ENCODE measurements at places on chromosomes 2 and 18.

GRCh38 chr2:241199286-241199685 is 10.8 kb downstream of the ANO7 start:
- no peak for DNase-seq

GRCh38 chr2:100276716-100277115 is 45.6 kb downstream of the LONRF2 start:
- no peak for DNase-seq

- no peak for DNase-seq
Measured at GRCh38 chr2:200376513-200377354, 70.2 kb downstream of the SPATS2L start.

- peak; percentile 82 for DNase-seq
Measured at GRCh38 chr2:232350804-232351685, 27.5 kb upstream of the ALPP start.

GRCh38 chr2:163652751-163653150 is 83.1 kb downstream of the FIGN start:
- no peak for DNase-seq

DNA sequence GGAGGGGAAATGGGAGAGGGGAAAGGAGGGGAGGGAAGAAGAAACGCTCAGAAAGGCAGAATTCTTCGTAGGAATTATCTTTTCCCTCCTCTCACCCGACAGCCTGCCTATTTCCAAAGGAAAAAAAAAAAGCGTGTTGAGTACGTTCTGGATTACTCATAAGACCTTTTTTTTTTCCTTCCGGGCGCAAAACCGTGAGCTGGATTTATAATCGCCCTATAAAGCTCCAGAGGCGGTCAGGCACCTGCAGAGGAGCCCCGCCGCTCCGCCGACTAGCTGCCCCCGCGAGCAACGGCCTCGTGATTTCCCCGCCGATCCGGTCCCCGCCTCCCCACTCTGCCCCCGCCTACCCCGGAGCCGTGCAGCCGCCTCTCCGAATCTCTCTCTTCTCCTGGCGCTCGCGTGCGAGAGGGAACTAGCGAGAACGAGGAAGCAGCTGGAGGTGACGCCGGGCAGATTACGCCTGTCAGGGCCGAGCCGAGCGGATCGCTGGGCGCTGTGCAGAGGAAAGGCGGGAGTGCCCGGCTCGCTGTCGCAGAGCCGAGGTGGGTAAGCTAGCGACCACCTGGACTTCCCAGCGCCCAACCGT is at the start of gene GAD1:
Gene GAD1, plus strand, starts transcription at position 384 of the 589 bp plus-strand sequence. CDS start 1,705 bp downstream, outside the sequence.
- DNase-seq: peak; percentile 81

GRCh38 chr2:161384864-161385263 is 31.2 kb upstream of the TBR1 start:
- DNase-seq: no peak

GRCh38 chr2:108956375-108956774 is 32.6 kb downstream of the EDAR start:
- DNase-seq: no peak

DNA sequence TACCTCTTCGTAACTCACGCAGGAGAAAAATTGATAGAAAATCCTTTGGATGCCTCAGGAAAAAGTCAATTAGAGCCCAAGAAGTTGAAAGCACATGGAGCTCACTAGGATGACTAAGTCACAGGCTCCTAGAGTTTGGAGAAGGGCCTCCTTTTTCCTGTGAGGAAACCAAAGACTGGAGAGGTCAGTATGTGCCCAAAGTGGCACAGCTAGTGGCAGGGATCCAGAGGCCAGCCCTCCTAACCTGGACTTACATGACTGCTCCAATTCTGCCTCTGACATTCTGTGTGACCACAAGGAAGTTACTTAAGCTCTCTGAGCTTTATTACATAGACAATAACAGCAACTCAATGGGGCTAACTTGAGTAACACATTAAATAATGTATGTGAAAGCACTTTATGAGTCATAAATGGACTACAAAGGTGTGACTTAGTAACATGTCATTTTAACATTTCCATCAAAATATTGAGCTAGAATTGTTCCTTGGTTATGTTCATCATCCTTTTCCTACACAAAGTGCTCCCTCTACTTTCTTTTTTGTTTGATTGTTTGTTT is 91.6 kb downstream of the DHRS9 start:
- DNase-seq: no peak

DNA sequence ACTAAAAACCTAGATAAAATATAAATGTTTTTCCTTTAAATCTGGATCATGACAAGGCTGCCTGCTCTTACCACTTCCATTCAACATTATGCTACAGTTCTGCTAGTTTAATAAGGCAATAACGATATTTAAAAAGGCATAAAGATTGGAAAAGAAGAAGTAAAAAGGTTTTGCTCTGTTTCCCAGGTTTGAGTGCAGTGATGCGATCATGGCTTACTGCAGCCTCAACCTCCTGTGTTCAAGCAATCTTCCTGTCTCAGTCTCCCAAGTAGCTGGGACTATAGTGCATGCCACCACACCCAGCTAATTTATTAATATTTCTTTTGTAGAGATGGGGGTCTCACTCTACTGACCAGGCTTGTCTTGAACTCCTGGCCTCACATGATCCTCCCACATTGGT is 40.8 kb downstream of the PROKR1 start:
- DNase-seq: no peak

DNA sequence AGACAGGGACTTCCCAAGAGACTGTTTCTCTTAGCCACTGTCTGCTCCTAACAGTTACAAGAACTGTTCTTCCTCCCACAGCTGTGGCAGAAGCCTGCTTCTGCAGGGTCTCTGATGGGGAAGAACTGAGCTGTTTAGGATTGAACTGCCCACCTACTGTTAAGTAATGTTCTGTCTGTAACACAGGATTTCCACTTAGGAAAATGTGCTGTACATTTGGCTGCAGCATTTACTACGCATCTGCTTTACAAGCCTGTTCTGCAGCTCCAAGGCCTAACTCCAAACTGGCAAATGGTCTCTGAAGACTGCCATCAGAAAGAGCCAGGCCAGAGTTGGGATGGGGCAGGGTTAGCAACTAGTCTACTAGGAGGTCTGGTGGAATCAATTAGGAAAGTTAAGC is 87.8 kb upstream of the UPP2 start:
- DNase-seq: no peak

DNA sequence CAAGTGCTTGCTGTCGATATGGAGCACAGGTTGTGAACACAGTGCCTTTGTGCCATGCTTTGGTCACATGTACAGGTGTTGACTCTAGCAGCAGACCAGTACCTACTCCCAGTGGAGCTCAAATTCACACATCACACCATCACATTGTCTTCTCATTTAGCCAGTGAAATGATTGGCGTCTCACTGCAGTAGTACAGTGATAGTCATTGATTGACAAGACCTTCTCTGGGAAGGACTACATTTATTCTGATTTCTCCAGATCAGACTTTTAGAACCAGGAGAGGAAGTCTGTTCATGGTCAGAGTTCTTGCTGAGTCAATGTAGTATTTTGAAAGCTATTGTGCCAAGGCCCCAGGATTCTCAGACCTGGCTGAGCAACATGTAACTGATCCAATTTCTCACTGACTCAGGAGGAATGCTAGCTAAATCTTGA is 75.2 kb downstream of the FMNL2 start:
- no peak for DNase-seq

DNA sequence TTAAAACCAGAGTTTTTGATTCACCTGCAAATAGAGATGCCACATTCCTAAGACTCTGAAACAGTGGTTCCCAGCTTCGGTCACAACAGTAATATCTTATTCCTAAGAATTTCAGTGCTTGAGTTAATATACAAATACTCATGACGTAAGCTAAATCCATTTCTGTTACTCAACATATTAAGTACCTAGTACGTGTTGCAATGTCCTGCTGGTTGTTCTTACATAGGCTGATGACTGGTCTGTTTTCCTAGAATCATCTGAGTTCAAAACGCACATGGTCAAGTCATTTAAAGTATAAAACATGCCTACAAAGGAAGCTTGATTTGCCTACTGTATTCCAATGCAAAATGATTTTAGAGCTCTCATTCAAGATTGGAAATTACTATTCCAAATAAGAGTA is 7.2 kb downstream of the NCL start:
- DNase-seq: no peak

- DNase-seq: no peak
Measured at GRCh38 chr2:10239561-10239967, 63.1 kb upstream of the HPCAL1 start.

DNA sequence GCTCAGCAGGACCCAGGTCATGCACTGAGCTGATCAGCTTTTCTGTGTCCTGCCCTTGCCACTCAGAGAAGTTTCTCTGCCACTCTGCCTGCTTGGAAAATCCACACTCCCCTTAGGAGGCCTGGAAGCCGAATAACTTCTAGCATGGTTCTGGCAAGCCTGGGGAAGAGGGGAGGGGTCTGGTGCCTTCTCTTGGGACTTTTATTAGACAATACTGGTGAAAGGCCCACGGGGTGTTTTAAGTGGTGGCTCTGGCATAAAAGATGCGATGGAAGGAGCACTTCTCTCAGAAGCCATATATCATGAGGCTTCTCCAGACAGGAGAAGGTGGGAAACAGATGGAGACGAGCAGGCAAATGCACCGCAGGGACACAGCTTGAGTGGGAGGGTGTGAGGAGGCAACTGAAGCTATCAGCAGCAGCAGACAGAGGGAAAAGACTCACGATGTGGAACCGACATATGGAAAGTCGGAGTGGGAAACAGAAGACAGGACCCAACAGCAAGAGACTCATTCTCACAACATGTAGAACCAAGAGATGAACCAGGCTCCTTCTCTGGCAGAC is 141.8 kb upstream of the CTNNA2 start:
- DNase-seq: peak; percentile 38

GRCh38 chr2:120305296-120305695 is 40.6 kb upstream of the INHBB start:
- no peak for DNase-seq

- DNase-seq: no peak
Measured at GRCh38 chr2:200767111-200767885, 44.4 kb upstream of the BZW1 start.

DNA sequence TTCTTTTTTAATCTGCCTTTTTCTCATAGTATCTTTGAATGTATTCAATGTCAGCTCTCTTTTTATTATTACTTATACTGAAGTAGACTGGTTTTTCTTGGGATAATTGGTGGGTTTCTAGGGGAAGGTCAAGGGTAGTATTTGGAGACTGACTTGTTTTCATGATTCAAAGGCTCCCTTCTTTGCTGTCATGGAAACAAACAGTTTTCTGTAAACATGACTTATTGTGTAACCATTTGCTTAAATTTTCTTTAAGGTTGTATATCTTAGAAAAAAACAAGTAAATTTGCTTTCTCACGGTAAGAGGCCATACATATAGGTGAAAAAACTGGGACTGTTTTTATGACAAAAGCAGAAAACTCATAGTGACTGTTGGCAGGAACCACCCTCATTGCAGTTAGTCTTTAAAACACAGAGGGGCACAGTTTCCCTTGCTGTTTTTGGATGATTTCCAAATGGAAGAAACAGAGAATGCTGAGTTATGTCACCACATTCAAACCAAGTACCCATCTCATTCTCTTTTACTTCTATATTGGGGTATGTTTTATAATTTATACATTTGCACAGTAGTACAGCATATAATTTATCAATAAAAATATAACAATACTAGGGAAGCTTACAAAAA is 5.8 kb upstream of the RDH14 start:
- DNase-seq: no peak

DNA sequence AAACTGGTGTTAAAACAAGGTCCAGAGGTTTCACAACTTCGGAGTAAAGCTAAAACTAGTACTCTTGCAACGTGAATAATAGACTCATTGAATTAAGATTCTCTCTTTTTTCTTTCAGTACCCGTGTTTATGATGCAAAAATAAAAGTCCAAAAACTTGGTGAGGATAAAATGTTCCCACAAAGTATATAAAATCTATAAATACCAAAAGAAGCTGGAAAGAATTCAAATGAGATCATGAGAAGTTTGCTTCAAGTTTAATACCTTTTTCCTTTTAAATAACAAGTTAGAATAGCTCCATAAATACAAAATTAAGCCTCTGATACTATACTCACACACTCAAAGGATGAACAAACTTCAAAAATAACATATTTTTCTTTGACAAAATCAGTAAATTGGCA is 34.0 kb downstream of the METTL4 start:
- DNase-seq: no peak

- DNase-seq: no peak
Measured at GRCh38 chr2:130891966-130892365, 55.3 kb downstream of the ARHGEF4 start.

DNA sequence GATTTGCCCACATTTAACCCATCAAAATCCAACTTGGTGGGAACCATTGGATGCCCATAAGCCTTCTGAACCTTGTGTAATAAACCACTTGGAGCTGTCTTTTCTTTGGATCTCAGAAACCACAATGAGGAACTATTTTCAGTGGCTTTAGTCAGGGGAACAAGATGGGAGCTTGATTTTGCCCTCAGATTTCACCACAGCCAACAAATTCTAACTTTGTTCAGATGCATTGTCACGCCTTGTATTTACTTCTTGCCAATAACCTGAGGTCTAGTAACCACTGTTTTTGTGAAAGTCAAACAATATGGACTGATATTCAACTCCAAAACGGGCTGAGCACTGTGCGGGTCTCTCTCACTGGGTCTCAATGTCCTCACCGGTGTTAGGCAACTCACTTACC is 508.2 kb downstream of the TNS1 start:
- DNase-seq: no peak

GRCh38 chr2:148614014-148614321 is 30.6 kb upstream of the EPC2 start:
- no peak for DNase-seq

- DNase-seq: no peak
Measured at GRCh38 chr2:222013889-222014288, 284.9 kb downstream of the PAX3 start.

DNA sequence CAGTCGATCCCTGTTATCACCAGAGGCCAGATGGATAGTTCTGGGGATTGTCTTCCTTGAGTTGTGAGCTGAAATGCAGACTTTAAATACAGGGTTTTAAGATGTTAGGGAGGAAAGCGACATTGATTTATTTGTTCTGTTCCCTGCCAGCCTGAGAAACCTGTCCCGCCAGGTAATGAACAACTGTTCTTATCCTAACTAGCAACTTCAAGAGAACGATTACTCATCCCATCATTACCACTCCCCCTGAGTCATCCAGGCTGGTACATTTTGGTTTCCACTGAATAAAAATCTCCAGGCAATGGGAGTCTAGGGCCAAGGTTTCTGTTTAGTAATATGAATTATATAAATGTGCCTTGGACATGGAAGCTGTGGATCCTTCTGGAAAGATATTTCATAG is 131.2 kb downstream of the LYPD6B start:
- no peak for DNase-seq

GRCh38 chr2:112257575-112257974 is 2.7 kb upstream of the ZC3H8 start:
- DNase-seq: no peak

GRCh38 chr2:220673151-220673874 is 898.8 kb downstream of the EPHA4 start:
- no peak for DNase-seq

GRCh38 chr18:12658426-12659138 is 675 bp upstream of the SPIRE1 start:
- peak; percentile 20 for DNase-seq

GRCh38 chr2:228066126-228066798 is 115.2 kb downstream of the SPHKAP start:
- DNase-seq: no peak

- DNase-seq: no peak
Measured at GRCh38 chr2:61970807-61971556, 65.5 kb downstream of the COMMD1 start.
